ENCODE measurements at places on chromosomes 4 and X.
A peak's percentile ranks its signal among the peaks of the same experiment; 100 is the strongest.

DNA sequence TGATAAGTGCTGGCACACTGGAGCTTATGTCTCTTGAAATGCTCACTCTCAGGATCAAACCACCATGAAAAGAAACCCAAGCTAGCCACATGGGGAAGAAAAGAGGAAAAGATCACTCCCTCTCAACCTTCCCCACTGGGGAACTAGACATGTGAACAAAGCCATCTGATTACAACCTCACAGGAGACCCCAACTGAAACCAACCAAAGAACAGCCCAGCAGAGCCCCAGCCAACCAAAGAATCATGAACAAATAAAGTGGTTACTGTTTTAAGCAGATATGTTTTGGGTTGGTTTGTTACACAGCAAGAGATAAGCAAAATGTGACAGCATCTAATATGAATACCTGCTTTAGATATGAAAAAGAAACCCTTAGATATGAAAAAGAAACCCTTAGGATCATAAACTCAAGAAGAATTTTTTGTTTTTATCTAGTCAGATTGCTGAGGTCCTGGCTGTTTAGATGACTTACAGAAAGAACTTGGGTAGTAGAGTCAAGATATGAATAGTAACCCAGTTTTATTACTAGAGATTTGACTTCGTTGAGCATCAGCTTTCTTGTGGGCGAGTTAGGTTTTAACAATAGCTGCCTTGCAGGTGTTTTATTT lies 23.7 kb upstream of the TLR7 start:
- no peak for DNase-seq

- no peak for DNase-seq
Measured at GRCh38 chr4:148425327-148426110, 16.7 kb downstream of the NR3C2 start.

DNA sequence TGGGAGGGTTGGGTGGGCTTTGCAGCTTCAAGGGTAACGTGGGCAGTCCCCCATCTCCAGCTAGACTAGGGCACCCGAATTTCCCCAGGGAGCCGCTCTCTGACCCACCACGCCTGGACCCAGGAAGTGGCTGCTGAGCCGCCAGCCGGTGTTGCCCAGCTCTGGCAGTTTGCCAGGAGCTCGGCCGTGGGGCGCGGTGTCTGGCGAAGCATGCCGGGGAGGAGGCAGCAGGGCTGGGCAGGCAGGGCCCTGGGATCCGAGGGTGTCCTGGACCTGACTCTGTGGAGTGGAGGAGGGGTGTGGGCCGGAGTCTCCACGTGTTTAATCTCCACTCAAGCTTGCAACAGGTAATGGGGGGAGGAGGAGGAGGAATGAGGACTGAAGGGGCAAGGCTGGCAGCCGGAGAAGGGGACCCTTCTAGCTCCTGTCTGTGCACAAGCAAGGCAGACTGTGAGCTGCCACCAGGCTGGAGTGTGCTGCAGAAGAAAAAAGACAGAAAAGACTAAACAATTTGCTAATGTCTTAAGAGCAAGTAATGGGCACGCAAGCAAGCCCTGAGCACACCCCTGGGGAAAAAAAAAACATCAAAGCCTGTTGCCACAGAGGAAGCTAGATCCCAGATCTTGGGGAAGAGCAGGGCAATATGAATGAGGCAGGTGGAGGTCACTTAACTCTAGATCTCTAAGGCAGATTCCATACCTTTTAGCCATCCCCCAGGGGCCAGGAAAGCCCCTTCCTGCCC lies 2.4 kb downstream of the LONRF3 start:
- DNase-seq: peak; percentile 33

DNA sequence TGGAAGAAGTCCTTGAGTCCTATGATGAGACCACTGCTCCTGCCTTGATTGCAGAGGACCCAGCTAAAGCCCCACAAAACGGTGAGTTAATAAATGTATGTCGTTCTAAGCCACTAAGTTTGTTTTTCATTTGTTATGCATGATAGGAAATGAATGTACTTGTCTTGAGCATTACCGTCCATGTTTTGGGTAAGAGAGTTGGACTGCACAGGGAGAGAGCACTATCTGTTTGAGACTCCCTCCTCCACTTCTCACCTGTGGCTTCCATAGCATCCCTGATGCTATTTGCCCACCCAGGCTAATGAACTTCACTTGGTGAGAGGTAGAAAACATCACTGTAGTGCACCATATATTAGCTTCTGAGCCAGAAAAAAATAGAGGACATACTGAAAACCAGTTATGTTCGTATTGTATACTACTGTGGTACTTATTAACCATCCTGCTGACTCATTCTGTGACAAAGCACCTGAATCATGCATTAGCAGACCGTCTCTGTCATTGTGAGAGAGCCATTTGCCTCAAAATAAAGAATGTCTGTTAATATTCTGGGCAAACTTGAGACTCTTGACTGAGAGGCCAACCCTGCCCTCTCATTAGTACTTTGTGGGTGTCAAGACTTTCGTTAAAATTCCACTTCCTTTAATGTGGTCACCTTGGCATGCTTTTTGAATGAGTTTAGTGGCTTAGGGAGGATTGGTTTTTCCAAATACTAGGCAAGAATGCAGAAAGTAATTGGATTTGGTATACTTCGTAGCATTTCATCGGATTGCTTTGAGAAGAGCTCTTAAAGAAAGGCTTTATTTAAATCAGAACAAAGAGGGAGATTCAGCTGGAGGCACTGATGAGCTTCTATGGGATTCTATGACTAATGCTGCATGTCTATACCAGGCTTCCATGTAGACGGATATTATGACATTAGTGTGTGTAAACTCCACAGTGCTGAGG lies 99.3 kb upstream of the GRPR start:
- no peak for DNase-seq

DNA sequence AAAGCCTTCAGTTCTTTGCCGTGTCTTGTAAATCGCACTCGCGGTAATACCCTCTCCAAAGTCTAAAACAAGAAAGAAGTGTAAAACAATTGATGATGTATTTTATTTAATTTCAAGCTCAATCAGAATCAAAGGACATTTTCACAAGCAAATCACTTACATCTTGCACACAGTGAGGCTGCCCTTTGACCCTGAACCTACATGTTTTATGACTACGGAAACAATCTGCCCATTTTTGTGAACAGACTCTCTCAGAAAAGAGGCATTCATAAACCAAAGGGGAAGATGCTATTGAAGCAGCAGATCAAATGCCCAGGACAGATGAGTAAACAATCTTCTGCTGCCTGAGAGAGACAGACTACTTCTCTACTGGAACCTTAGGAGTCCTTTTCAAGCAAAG lies 76.0 kb upstream of the DDX60 start:
- DNase-seq: no peak

- no peak for DNase-seq
Measured at GRCh38 chrX:52979993-52980392, 21.7 kb upstream of the FAM156A start.

DNA sequence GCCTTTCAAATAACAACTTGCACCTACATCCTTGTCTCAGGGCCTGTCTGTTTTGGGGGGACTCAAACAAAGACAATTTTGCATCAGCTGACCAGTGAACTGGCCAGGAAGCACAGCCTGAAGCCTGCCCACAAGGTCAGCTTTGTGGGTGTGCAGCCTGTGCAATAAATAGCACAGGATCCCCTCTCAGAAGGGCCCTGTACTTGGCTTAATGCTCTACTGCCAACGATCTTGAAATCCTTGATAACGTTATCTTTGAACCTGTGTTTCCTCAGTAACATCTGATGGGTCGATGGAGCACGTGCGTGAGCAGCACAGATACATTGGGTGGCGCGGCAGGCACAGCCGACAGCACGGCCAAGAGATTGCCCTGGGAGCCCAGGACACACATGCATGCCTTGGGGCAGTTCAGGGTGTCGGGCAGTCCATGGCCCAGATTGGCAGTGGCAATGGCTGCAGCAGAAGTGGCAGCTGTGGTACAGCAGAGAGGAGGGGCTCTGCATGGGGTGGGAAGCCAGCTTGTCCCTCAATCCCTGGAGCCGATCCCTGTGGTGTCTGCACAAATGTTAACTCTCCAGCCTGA lies 58.8 kb upstream of the ATP6AP2 start:
- DNase-seq: no peak

GRCh38 chr4:21410372-21410771 lies 538.2 kb downstream of the KCNIP4 start:
- DNase-seq: no peak

- no peak for DNase-seq
Measured at GRCh38 chr4:29983890-29984289, 736.3 kb upstream of the PCDH7 start.

DNA sequence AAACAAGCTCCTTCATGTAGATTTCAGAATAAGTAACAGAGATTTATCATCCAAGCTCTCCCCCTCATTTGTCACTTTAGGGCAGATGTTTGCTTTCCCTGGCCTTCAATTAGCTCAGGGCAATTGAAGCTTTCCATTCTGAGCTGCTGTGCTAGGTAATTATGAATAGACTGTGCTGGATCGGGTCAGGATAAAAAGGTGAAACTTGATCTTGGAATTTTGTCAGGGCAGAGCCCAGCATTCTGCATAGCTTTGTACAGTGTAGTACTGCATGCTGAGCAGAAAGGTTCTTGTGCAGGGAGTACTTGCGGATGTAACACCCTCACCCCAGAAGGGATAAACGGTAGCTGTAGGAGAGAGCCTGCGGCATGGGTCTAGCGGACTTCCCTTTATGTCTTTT lies 64.0 kb upstream of the CLDN34 start:
- DNase-seq: no peak

- DNase-seq: no peak
Measured at GRCh38 chrX:43573441-43574015, 82.6 kb upstream of the MAOA start.
